ENCODE measurements at places on chromosomes 4 and X.

DNA sequence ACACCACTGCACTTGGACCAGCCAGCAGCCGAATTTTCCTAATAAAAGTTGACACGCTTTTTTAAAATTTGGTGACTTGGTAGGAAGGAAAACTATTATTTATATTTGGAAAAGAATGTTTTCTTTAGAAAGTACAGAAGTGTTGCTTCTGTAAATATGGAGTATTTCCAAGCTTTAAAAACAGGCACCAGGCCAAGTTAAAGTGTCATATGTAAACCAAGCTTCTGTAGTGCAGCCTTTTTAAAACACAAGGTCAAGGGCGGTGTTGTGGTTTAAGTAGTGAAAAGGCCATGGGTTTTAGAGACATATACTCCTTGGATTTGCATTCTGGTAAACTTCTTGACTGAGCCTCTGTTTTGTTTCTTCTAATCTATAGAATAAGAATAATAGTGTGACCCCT lies 62.7 kb downstream of the TRIM2 start:
- no peak for DNase-seq

DNA sequence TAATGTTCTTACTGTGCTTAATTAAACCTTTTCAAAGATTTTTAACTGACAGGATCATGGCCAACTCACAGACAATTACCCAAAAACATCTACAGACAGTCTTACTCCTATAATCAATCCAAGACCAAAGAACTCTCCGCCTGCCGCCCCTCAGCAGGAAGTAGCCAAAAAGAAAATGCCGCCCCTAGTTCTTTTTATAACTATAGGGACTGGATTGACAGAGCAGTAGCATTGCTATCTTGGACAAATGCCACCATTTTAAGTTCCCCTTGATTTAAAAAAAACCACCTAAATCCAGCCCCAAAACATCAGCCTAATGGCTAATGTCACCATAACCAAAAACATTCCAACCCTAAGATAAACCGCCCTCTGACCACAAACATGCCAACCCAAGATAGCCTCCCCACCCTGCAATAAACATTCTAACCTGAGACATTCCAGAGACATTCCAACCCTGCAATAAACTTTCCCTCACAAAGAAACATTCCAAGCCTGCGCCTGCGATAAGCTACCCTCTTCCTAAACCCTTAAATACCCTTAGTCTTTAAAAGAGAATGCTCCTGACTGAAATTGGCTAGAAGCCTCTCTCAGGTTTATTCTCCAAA lies 77.0 kb downstream of the COQ2 start:
- no peak for DNase-seq

DNA sequence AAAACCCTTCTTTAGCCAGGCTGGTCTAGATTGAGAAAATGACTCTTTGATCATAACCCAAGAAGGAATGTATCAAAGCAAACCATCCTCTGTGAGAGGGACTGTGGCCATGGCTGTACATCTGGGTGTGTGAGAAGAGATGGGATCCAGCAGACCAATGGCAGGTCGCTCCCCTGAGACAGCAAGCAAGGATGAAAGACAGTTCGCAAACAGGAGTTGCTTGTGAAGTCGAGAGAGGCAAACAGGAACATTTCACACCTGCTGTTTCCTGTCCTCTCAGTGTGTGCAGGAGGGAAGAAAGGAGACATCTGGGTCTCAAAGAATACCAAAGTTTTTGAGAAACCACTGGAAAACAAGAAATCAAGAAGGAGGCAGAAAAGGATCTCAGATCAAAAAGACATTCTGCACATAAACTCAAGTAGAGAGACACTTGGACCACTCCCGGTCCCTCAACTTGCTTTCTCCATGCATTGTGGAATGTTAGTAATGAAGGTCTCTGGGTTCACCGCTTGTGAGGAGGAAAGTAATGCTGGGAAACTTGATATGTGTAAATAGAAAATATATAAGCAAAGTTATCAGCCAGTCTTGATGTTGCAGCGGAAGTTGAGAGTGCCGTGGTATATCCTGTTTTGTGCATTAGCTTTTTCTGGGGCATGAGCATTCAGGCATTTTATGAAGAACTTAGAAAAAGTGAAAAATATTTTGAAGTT lies 327.5 kb downstream of the BMPR1B start:
- DNase-seq, result no peak

GRCh38 chrX:129831091-129831885 lies 12.4 kb downstream of the ZDHHC9 start:
- no peak for DNase-seq

GRCh38 chr4:138037696-138038095 lies 204.5 kb downstream of the SLC7A11 start:
- DNase-seq, result no peak

Data from activated T-helper 1 cell treated with Interleukin-2 at 50 U/mL for 16 hours (primary cell).